ENCODE measurements at places on chromosomes 2 and 18. TPM values are rescaled to one million over a fixed set of nuclear protein-coding genes. Genes with fewer than 3 reads are reported as not detected.

Gene MEP1B
- not detected for total RNA-seq

Gene RFX8
- under 0.01 TPM for total RNA-seq

Gene ALK
- 0.52 TPM for total RNA-seq

Gene SH3BP4
- total RNA-seq: 8.9 TPM

Gene CD8B2
- under 0.01 TPM for total RNA-seq

Gene FKBP7
- total RNA-seq: 35.0 TPM

Gene DNAJC10
- total RNA-seq: 27.1 TPM

Gene WNT6
- total RNA-seq: not detected

Gene FAP
- total RNA-seq: 70.5 TPM

Measured in skeletal muscle tissue (tissue), 5 donors.